ENCODE measurements at places on chromosomes 12 and 14. TPM values are rescaled to one million over a fixed set of nuclear protein-coding genes. Genes with fewer than 3 reads are reported as not detected.
A peak's percentile ranks its signal among the peaks of the same experiment; 100 is the strongest.

The LRRC10 gene
- total RNA-seq, result not detected

The BBOF1 gene
- total RNA-seq, result 1.7 TPM

- DNase-seq, result no peak
Observed at GRCh38 chr12:52353766-52354165, 13.5 kb downstream of the KRT85 start.

GRCh38 chr14:50795909-50796308 is 35.1 kb downstream of the NIN start:
- DNase-seq, result no peak

- no peak for DNase-seq
Observed at GRCh38 chr14:96586056-96586455, 83.9 kb downstream of the PAPOLA start.

The OTX2 gene
- not detected for total RNA-seq

DNA sequence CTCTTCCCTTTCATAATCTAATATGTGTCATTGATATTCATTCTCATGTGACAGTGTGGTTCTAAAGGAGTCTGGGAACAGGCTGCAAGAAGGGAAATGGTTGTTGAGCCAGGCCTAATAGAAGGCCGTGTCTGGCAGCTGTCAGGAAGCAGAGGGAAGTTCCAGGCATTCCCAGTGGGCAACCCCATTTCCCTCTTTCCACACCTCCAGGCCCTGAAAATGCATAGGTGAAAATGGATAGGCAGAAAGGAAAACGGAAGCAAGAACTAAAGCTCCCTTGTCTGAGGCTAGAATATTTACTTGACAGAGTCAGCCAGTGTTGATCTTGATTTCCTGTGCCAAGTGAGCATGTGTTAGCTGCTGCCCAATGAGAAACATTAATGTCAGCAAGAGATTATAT is 97.7 kb downstream of the PPM1A start:
- no peak for DNase-seq

The EGLN3 gene
- total RNA-seq, result 14.3 TPM

DNA sequence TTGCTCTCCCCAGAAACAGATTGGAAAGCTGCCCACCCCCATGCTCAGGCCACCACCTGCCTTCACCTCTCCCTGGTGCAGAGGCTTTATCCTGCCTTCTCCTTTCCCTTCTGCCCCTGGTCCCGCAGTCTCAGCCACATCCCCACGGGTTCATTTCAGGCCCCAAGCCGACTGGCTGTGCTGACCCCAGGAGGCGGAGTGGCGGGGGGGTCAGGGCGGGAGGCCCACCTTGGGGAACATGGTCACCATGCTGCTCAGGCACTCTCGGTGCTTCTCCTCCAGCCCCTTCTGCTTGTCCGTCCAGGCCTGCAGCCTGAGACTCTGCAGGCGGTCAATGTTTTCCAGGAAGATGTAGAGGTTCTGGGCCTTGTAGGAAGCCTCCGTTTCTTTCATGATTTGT is 6.9 kb downstream of the FAM186B start:
- no peak for DNase-seq

The C1RL gene
- total RNA-seq, result 5.1 TPM

DNA sequence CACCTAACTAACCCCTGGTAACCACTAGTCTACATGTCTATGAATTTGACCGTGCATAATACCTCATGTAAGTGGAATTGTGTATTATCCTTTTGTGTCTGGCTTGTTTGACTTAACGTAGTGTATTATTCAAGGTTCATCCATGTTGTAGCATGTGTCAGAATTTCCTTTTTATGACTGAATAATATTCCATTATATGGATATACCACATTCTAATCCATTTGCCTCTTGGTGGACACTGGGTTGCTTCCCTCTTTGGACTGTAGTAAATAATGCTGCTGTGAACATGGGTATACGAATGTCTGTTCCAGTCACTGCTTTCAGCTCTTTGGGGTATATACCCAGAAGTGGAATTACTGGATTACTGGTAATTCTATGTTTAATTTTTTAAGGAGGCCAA is 3.3 kb downstream of the SNRPF start:
- no peak for DNase-seq

The RND1 gene
- total RNA-seq, result not detected

GRCh38 chr14:66039495-66039894 is 446.7 kb upstream of the CCDC196 start:
- no peak for DNase-seq

GRCh38 chr14:25042362-25043299 is 7.3 kb downstream of the STXBP6 start:
- DNase-seq, result peak; percentile 33

GRCh38 chr14:95301527-95302187 is 18.1 kb downstream of the CLMN start:
- no peak for DNase-seq

- no peak for DNase-seq
Observed at GRCh38 chr14:89504091-89504490, 87.1 kb upstream of the FOXN3 start.

DNA sequence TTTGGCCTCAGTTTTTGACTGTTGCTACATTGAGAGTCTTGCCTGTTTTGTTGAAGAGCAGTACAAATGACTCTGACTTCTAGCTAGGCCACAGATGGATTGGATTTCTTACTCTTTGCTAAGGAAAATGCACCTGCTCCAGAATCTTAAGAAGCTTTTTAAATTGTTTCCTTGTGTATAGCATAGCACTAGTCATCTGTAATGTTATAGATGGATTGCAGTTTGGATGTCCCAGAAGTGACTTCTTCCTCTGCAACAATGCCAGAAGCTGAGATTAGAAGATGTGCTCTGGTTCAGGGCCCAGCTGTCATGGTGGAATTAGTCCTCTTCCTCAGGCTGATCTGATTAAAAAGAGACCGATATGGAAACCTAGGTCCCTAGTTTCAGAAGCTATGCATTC is 67.9 kb downstream of the DAAM1 start:
- DNase-seq, result no peak

DNA sequence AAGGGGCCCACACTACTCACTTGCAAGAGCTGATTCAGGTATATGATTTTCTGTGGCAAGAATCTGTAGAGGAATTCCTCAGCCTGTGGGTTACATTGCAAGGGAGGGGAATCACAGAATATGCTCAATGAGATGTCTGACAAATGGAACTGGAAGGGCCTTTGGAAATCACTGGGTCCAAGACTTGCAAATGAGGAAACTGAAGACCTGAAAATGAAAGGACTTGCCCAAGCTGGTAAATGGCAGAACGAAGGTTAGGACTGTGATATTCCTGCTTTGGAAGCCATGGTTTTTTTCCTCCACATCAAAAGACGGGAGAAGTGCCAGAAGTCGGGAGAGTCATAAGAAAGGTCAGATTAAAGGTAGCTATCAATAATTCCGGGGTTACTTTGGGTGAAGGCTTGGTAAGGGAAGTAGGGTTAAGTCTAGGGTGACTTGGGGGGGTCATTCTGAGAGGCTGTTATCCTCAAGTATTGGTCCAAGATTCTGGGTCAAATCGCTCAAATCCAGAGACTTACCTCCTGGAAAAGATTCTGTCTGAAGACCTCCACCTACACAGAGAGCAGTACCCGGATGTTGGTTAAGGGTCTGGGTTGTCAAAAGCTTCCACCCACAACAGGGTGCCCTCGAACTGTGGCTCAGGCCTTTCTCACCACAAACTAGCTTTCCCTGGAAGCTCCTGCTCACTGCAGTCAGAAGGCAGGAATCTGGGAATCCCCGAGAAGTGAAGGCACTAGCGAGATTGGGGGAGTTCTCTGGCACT is 539 bp downstream of the PSME2 start:
- DNase-seq, result no peak

The ASPG gene
- 0.50 TPM for total RNA-seq

- no peak for DNase-seq
Observed at GRCh38 chr12:121576851-121577391, 3.9 kb downstream of the KDM2B start.

DNA sequence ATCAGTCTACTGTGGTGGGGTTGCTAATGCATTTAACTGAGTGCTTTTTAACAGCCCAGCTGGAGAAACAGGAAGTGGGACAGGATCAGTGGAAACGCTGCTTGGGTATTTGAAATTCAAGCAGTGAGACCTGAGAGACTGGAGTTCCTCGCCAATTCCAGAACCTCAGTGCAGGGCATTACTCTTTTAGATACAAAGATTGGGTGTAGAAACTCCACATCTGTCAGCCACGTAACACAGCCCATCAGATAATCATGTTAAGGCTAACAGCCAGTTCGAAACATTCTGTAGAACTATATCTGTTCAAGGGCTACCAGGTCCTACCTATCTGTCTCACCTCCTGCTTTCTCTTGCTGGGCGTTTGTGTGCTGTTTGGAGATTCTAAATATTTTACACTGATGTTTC is 45.5 kb downstream of the RAD52 start:
- DNase-seq, result no peak

The SMIM41 gene
- total RNA-seq, result not detected

DNA sequence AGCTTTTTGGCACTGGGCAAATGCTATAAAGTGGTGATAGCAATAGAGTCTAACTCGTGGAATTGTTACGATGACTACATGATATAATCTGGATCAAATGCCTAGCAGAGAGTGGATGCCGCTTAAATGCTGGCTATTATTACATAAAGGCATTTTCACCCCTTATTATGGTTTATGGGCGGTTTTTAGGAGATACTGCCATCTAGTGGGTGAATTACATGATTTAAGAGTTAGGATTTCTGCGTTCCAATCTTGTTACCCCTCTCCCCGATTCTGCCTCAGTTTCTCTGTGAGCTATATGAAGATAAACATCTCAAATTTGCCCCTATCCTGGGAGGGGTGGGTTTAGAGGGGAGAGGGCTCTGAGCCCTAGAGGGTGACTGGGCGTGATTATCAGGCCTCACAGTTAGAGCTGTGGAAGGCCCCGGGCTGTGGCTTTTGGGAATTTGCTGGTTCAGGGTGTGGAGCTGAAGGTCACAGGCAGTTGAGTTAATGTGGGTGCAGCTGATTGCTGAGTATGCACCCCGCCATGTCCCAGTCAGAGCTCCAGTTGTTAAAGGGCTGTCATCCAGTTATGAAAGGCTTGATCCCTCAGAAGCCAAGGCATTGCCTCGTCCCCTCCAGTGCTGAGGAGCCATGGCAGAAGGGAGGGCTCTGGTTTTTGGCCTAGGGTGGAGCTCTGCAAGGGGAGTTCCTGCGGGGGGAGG is 14.4 kb downstream of the CLSTN3 start:
- no peak for DNase-seq

The EML1 gene
- 9.7 TPM for total RNA-seq

DNA sequence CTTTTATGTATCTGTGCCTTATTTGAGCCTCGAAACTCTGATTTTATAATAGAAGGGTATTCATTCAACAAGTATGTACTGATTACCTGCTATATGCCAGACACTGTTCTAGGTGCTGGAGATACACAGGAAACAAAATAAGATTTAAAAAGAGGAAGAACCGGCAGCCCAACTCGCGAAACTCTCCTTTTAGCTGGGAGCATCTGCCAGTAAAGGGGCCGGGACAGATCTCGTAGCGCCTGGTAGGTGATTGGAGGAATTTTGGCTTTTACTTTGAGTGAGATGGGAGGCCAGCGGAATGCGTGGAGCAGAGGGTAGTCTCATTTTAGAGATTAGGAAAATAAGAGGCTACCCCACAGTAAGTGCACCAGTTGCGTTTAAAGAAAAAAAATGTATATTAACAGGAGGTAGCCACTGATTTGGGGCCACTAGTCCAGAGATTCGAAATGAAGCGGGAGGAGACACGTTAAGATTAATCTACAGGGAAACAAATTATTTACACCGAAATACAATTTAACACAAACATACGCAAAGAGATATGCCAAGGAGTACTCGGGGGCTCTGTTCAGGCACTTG is 520 bp upstream of the MON2 start:
- DNase-seq, result no peak

DNA sequence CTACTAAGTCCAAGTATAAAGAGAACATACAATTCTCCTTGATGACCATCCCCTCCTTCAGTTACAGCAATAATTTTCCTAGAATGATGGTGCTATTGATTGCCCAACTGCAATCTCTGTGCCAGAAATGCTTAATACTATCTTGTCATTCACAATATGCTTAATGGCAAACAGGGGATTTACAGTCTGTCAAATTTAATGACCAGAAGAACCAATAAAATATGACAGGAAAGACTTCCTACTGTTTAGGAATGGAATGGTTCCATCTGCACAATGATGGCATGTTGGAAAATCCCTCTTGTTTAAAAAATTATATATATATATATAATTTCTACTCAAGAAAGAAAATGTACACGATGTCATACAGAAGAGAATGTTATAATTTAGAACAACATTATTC is 623.2 kb downstream of the CCER1 start:
- DNase-seq, result no peak
